Activated CD4-positive, alpha-beta T cell treated with anti-CD3 and anti-CD28 coated beads, Interleukin-2, Interleukin-6, amounts not matched to agents 100 ng/mL and 50 ng/mL, durations not matched to agents 16 hours and 8 hours (primary cell): ENCODE measurements at places on chromosomes 5 and 9.

DNA sequence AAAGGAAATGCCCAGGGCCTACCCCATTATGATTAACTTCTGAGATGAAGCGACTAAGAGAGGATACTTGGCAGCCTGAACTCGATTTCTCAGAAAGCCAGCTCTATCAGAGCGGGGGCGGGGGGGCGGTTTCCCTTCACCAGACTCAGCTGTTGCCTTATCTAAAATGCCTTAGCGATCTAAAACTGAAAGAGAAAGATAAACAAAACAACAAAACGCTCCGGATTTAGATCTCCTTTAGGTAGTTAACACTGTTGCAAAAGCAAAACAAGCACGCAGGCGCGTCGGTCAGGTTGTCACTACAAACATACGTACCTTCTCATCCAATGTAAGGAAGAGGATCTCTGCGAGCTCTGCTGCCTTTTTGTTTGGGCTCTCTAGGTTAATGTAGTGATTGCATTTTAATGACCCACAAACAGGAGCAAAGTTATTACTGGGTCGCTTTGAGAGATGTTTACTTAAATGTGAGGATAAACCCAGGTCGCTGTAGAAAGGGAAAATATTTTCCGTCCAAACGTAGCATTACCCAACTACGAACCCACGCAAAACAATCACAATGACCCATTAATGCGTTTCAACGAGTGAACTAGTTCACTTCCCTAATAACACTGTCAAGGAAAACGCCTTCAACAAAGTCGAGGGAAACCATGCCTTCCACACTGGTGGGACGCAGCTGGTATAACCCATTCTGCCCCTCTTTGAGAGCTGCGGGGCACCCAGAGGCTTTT, 982 bp downstream of the EPB41L4A start:
- DNase-seq: peak; percentile 45

DNA sequence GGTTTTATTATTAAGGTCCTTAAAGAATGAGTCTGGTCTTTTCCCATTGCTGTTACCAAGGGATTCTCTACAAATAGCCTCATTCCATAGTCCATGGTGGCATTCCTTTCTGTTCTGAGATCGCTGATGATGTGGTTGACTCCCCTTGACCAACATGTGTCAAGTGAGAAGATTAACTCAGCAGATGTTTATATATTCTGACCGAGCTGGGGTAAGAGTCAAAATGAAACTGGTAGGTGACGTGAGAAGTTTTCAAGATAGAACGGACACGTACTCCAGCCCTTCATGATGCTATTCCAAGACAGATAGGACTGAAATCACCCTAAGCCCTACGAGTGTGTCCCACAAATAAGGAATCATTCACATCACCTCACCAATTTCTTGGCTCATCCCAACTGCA, 155.5 kb upstream of the WWC1 start:
- DNase-seq: peak; percentile 14

DNA sequence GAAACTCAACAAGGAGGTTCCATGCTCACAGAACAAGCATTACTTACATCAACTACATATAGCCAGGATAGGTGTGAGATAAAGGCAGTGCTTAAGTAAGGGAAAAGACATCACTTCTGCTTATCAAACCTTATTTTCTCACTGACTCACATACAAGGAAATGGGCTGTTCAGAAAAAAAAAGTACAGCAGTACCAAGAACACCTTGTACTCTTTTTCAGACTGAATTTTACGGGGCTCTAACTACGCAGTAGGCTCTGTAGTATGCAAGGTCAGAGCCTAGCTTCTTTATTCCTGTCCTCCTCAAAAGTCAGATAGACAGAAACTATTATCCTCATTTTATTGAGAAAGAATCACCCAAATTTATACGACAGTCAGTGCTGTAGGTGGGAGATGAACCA, 5.8 kb downstream of the PSMB7 start:
- DNase-seq: no peak

- no peak for DNase-seq
Observed at GRCh38 chr5:33934176-33934575, 2.0 kb upstream of the RXFP3 start.

DNA sequence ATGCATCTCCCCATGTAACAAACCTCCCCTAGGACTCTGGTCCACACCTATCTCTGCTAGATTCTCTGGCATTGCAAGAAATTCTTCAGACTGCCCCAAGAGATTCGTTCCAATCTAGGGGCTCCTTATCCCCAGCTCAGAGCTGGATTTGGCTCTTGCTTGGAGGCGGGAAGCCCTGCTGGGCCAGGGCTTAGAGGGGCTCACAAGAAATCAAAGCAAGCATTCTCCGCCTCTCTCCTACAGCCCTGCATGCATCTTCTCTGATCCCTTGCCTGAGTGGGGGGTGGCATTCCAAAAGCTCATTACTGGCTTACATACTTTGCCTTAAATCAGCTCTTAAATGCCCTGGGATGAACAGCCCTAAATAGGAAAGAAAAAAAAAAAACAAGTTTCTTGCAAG, 75.8 kb downstream of the KCNIP1 start:
- no peak for DNase-seq
